ENCODE measurements at places on chromosomes 3 and 15.

DNA sequence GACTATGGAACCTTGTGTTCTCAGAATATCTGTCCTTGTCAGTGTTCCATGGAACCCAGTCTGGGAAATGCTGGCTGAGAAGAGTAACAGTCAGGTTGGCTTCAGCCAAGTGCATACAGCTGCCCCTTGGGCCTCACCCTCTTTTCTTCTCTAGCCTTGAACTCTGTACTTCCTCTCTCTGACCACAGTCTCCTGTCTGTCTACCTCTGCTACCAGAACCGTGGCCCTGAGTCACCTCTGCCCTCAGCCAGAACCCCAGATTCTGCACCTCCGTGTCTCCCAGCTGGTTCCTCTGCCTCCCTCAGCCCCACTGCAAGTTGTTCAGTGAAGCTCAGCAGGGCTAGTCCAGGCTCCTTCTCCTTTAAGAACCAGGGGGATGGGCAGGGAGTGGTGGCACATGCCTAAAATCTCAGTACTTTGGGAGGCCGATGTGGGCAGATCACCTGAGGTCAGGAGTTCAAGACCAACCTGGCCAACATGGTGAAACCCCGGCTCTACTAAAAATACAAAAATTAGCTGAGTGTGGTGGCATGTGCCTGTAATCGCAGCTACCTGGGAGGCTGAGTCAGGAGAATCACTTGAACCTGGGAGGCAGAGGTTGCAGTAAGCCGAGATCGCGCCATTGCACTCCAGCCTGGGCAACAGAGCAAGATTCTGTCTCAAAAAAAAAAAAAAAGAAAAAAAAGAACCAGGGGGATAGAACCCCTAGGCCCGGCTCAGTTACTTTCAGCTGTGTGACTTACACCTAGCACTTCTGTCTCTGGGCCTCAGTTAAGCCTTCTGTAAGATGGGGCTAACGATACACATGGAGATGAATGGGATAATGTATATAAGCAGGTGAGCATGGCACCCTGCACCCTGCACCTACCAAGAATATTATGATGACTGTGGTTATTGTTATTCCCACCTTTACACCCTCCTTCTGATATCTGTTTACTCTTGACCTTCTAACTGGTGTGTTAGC is 24.3 kb upstream of the TATDN2 start:
- no peak for DNase-seq

DNA sequence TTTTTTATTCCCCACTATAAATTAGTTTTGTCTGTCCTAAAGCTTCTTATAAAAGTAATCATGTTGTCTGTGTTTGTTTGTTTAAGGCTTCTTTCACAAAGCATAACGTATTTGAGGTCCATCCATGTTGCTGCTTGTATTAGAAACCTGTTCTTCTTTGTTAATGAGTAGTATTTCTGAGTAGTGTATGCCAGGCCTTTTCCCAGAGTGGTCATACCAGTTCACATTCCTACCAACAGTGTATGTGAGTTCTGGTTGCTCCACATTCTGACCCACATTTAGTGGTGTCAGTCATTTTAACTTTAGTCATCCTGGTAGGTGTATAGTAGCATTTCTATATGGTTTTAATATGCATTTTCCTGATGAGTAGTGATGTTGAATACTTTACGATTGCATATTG is 98.6 kb downstream of the NEO1 start:
- no peak for DNase-seq

DNA sequence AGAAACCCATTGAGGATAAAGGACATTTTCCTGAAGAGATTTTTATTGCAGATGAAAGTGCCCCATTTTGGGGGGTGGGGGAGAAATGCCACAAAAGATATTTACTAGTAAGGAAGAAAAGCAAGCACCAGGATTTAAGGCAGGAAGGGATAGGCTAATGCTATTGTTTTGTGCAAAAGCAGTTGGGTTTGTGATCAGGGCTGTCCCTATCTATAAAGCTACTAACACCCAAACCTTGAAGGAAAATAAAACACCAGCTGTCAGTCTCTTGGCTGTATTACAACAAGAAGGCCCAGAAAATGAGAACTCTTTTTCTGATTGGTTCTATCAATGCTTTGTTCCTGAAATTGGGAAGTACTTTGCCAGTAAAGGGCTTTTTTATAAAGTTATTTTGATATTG is 56.0 kb downstream of the CD200 start:
- no peak for DNase-seq

- no peak for DNase-seq
Measured at GRCh38 chr3:66158933-66159683, 61.7 kb upstream of the SLC25A26 start.
